Dermis blood vessel endothelial cell (primary cell): ENCODE measurements at places on chromosomes 5 and 9. TPM values are rescaled to one million over a fixed set of nuclear protein-coding genes. Genes with fewer than 3 reads are reported as not detected.

The DNAJC21 gene
- 44.1 and 48.0 TPM in 2 replicates for total RNA-seq

The PTPDC1 gene
- total RNA-seq = 5.9 and 7.0 TPM in 2 replicates

The TMEM167A gene
- 57.7 and 60.5 TPM in 2 replicates for total RNA-seq

The CCDC152 gene
- 0.51 and 0.74 TPM in 2 replicates for total RNA-seq

The SPINK7 gene
- not detected in 2 replicates for total RNA-seq

The RNF183 gene
- total RNA-seq = not detected in 2 replicates

The EDIL3 gene
- total RNA-seq = 0.65 and 1.5 TPM in 2 replicates

The WDR41 gene
- total RNA-seq = 66.9 and 69.4 TPM in 2 replicates

The HACD4 gene
- total RNA-seq = 0.51 and 0.56 TPM in 2 replicates

The SOX30 gene
- total RNA-seq = under 0.01 and 0.09 TPM in 2 replicates

The CDC42SE2 gene
- total RNA-seq = 54.6 and 55.5 TPM in 2 replicates

The CCT5 gene
- 663 and 731 TPM in 2 replicates for total RNA-seq

The ZNF879 gene
- total RNA-seq = 4.4 and 6.8 TPM in 2 replicates

The PCDHB4 gene
- total RNA-seq = 0.17 and 0.19 TPM in 2 replicates

The ANKRD34B gene
- not detected in 2 replicates for total RNA-seq

The DTWD2 gene
- 3.1 and 3.2 TPM in 2 replicates for total RNA-seq

The P4HA2 gene
- 55.7 and 62.8 TPM in 2 replicates for total RNA-seq

The PRLR gene
- total RNA-seq = not detected in 2 replicates

The PCDHGB1 gene
- 1.4 and 1.5 TPM in 2 replicates for total RNA-seq
